ENCODE measurements at places on chromosomes 5 and 9. TPM values are rescaled to one million over a fixed set of nuclear protein-coding genes. Genes with fewer than 3 reads are reported as not detected.

- no peak overlapping the region for H3K4me3 ChIP-seq
- no peak overlapping the region for H3K27ac ChIP-seq
- H3K27me3 ChIP-seq = no peaks in the 10 kb centered on the region
- no peaks in the 10 kb centered on the region for H3K36me3 ChIP-seq
- DNase-seq = no peak
These were observed 41.5 kb upstream of the LARP1 start for GRCh38 chr5:154713615-154714125.

- DNase-seq = no peak
- no peak overlapping the region for H3K27ac ChIP-seq
- no peaks in the 10 kb centered on the region for H3K36me3 ChIP-seq
- no peaks in the 10 kb centered on the region for H3K27me3 ChIP-seq
These were observed 36.1 kb upstream of the SSBP2 start for GRCh38 chr5:81786991-81787390.

- no peak overlapping the region for H3K27ac ChIP-seq
- no peaks in the 10 kb centered on the region for H3K27me3 ChIP-seq
- no peak overlapping the region for H3K4me3 ChIP-seq
- no peaks in the 10 kb centered on the region for H3K36me3 ChIP-seq
- H3K4me1 ChIP-seq = peaks cover 4% of the 10 kb centered on the region
These were observed 3.7 kb downstream of the TUBB4B start for GRCh38 chr9:137244486-137245449.

GRCh38 chr9:69460012-69460411 is 135.0 kb downstream of the ENTREP1 start:
- no peak for DNase-seq
- H3K4me3 ChIP-seq = no peak overlapping the region
- peaks cover 4% of the 10 kb centered on the region for H3K4me1 ChIP-seq

GRCh38 chr5:154900066-154900465 is 37.9 kb downstream of the GEMIN5 start:
- H3K27ac ChIP-seq = no peak overlapping the region
- DNase-seq = no peak
- H3K4me1 ChIP-seq = no peaks in the 10 kb centered on the region
- H3K27me3 ChIP-seq = no peaks in the 10 kb centered on the region

DNA sequence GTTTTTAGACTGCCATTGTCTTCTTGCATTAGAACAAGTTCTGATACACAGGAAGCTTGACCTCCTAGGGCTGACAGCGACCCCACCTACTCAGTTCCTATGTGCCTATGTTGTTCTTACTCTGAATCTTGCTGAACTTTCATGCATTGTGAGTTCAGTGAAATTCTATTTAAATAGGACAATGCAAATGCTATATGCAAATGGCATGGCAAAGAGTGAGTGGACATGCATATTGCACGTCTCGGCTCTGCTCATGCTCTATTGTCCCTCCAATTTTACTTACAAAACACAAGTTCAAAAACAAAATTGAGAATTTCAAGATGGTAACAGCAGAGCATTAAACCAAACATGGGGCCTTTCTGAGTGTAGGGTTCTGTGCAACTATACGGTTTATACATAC is 5.3 kb upstream of the DCP2 start:
- no peak for DNase-seq
- no peaks in the 10 kb centered on the region for H3K36me3 ChIP-seq
- H3K27ac ChIP-seq = no peak overlapping the region
- H3K4me1 ChIP-seq = peaks cover 2% of the 10 kb centered on the region
- no peaks in the 10 kb centered on the region for H3K27me3 ChIP-seq

- DNase-seq = no peak
- H3K36me3 ChIP-seq = no peaks in the 10 kb centered on the region
- no peak overlapping the region for H3K27ac ChIP-seq
- H3K27me3 ChIP-seq = no peaks in the 10 kb centered on the region
- peaks cover 8% of the 10 kb centered on the region for H3K4me1 ChIP-seq
These were observed 77.5 kb downstream of the ZSWIM6 start for GRCh38 chr5:61409568-61409967.

- no peak overlapping the region for H3K4me3 ChIP-seq
- H3K4me1 ChIP-seq = no peaks in the 10 kb centered on the region
- H3K36me3 ChIP-seq = no peaks in the 10 kb centered on the region
- H3K27ac ChIP-seq = no peak overlapping the region
- no peaks in the 10 kb centered on the region for H3K27me3 ChIP-seq
These were observed 79.2 kb downstream of the OTULIN start for GRCh38 chr5:14743601-14744295.

GRCh38 chr9:22863736-22864135 is 417.1 kb downstream of the DMRTA1 start:
- DNase-seq = no peak
- no peaks in the 10 kb centered on the region for H3K4me1 ChIP-seq
- no peak overlapping the region for H3K4me3 ChIP-seq
- H3K27ac ChIP-seq = no peak overlapping the region
- no peaks in the 10 kb centered on the region for H3K36me3 ChIP-seq
- no peaks in the 10 kb centered on the region for H3K27me3 ChIP-seq

GRCh38 chr9:16213781-16214515 is 656.5 kb downstream of the BNC2 start:
- H3K27me3 ChIP-seq = no peaks in the 10 kb centered on the region
- H3K36me3 ChIP-seq = no peaks in the 10 kb centered on the region
- peak overlapping the region; percentile 42 for H3K27ac ChIP-seq
- no peak overlapping the region for H3K4me3 ChIP-seq
- peak; percentile 85 for DNase-seq

GRCh38 chr5:160978944-160979343 is 126.9 kb upstream of the ATP10B start:
- no peak overlapping the region for H3K27ac ChIP-seq
- H3K4me1 ChIP-seq = no peaks in the 10 kb centered on the region
- DNase-seq = no peak

DNA sequence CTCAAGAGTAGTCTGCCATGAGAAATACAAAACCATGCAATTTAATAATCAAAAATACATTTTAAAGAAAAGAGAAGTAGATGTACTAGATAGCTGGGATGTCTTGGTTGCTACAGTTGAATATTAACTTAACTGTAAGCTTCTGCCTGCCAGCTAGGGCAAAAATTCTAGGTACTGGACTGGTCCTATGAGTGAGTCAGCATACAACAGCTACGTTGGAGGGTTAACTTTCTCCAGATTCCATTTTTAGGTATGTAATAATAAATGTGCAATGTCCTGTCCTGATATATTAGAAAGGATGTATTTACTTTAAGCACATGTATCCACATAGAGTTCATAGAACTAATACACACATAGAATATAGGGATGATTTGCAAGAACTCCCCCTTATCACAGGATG is 230.1 kb downstream of the CAAP1 start:
- no peak overlapping the region for H3K4me3 ChIP-seq
- DNase-seq = no peak

DNA sequence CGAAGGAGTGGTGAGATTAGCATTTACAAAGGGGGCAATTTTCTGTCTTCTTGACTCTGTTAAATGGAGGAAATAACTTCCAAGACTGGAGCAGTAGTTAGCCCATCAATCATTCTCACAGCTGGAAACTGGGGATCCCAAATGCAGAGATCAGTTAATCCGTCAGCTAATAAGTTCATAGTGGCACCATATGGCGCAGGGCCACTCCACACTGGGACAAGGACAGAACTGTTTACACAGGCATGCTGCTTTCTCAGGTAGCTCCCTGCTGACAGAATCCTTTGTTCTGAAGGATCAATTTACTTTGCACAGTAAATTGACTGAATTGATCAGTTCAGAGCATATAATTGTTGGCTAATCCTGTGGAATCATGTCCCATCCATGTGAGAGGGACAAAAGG is 395.7 kb downstream of the TMEM161B start:
- H3K27me3 ChIP-seq = no peaks in the 10 kb centered on the region
- H3K4me3 ChIP-seq = no peak overlapping the region
- no peak for DNase-seq
- H3K36me3 ChIP-seq = no peaks in the 10 kb centered on the region
- no peak overlapping the region for H3K27ac ChIP-seq

DNA sequence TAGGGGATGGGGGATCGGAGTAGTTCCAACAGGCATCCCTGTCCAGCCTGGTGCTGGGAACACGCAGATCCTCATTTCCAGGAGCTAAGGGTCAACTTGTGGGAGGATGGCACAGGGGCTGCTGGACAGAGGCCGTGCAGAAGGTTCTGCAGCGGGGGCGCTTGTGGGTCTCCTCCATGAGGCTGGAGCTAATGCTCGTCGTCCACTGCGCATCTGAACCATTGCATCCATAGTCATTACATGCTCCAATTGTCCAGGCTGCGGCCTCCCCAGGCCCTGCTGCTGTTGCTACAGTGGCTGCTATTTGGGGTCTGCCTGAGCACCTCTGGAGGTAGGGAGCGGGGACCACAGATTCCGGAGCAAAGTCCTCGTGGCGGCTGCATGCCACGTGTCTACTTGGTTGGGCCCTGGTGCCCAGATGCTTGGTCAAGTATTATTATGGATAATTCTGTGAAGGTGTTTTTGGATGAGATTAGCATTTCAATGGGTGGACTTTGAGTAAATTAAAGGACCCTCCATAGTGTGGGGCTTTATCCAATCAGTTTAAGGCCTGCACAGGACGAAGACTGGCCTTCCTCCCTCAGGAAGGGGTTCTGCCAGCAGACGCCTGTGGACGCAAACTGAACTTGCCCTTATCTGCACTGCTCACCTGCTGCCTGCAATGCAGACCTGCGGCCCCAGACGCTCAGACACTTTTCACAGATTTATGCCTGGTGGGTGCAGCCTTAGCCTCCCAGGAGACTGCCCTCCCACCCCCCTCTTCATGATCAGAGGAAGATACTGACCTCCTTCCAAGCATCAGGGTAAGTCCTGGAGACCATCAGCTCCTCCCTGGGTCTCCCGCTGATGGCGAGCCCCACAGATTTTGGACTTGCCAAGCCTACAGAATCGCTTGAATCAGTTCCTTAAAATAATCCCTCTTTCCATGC is 127.5 kb upstream of the IRX4 start:
- no peaks in the 10 kb centered on the region for H3K4me1 ChIP-seq
- no peak for DNase-seq
- no peak overlapping the region for H3K4me3 ChIP-seq
- H3K27me3 ChIP-seq = no peaks in the 10 kb centered on the region

DNA sequence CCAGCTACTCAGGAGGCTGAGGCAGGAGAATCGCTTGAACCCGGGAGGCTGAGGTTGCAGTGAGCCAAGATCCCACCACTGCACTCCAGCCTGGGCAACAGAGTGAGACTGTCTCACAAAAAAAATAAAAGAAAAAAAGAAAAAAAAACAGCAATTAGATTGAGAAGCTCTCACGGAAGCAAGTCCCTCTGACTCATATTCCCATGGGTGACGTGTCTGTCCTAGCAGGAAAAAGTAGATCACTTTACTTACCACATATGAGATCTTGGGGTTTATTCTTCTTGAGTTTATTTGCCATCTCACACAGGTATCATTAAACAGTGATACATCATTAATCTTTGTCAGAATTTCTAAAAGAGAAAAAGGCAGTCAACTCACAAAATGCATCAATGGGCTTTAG is 62.6 kb downstream of the SUSD1 start:
- H3K4me1 ChIP-seq = no peaks in the 10 kb centered on the region
- no peak overlapping the region for H3K4me3 ChIP-seq
- no peak overlapping the region for H3K27ac ChIP-seq
- H3K27me3 ChIP-seq = no peaks in the 10 kb centered on the region

GRCh38 chr5:39108987-39109386 is 34.8 kb upstream of the RICTOR start:
- no peaks in the 10 kb centered on the region for H3K4me1 ChIP-seq
- no peaks in the 10 kb centered on the region for H3K27me3 ChIP-seq

The PHF24 gene
- total RNA-seq = 0.30 TPM

The NRARP gene
- 13.8 TPM for total RNA-seq

The SLC4A9 gene
- not detected for total RNA-seq

The CRHBP gene
- total RNA-seq = 0.57 TPM

The PCDHB10 gene
- total RNA-seq = 4.1 TPM

The GDA gene
- total RNA-seq = not detected

Measured in ovary (tissue), 10 donors.